ENCODE measurements at places on chromosomes 12 and 14. TPM values are rescaled to one million over a fixed set of nuclear protein-coding genes. Genes with fewer than 3 reads are reported as not detected.

DNA sequence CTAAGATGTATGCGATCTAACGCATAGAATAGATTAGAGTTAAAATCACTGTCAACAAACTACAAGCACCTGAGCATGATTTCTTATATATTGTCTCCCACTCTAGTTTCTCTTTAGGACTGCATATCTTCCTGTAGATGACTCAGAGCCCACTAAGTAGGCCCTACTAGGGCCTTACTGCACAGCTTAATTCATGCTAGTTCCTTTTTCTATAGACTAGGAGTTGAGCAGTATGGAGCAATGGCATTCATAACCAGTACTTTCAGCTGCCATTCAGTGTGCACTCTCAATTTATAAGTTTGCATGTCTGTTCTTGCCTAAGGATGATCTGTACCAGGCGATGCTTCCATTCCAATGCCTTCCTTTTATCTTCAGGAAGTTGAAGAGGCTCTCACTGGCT lies 103.5 kb downstream of the METTL25 start:
- DNase-seq, result no peak

GRCh38 chr14:35331605-35332516 lies 39.7 kb downstream of the PSMA6 start:
- peak; percentile 49 for DNase-seq

- DNase-seq, result peak; percentile 18
These were observed 136.3 kb downstream of the AEBP2 start for GRCh38 chr12:19575337-19576243.

GRCh38 chr12:51082561-51083125 lies 753 bp downstream of the CSRNP2 start:
- DNase-seq, result no peak

DNA sequence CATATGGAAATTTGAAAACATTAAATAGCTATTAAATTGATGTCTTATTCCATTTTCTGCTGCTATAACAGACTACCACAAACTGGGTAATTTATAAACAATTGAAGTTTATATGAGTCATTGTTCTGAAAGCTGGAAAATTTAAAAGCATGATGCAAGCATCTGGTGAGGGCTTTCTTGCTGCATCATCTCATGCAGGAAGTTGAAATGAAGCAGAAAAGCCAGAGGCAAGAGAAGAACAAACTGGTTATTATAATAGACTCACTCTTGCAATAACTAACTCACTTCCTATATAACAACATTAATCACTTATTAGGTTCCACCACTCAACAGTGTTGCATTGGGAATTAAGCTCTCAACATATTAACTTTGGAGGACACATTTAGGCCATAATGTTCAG lies 1277.4 kb downstream of the LRFN5 start:
- DNase-seq, result no peak

DNA sequence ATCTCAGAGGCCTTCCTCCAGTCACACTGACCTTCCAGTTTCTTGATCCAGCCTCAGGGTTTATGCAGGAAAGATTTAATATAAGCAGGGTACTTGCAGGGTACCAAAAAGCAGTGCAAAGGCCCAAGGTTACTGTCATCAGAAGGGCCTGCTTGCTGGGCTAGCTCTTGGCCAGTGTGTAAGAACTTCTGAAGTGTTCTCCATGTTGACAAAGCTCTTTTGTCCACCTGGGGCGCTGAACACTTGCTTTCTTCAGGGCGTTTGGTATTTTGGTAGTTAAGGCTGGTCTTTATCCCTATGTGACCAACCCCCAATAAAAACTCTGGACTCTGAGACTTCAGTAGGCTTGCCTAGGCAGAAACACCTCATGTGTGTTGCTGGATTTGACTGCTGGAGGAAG lies 69.7 kb downstream of the ZC3H14 start:
- no peak for DNase-seq

DNA sequence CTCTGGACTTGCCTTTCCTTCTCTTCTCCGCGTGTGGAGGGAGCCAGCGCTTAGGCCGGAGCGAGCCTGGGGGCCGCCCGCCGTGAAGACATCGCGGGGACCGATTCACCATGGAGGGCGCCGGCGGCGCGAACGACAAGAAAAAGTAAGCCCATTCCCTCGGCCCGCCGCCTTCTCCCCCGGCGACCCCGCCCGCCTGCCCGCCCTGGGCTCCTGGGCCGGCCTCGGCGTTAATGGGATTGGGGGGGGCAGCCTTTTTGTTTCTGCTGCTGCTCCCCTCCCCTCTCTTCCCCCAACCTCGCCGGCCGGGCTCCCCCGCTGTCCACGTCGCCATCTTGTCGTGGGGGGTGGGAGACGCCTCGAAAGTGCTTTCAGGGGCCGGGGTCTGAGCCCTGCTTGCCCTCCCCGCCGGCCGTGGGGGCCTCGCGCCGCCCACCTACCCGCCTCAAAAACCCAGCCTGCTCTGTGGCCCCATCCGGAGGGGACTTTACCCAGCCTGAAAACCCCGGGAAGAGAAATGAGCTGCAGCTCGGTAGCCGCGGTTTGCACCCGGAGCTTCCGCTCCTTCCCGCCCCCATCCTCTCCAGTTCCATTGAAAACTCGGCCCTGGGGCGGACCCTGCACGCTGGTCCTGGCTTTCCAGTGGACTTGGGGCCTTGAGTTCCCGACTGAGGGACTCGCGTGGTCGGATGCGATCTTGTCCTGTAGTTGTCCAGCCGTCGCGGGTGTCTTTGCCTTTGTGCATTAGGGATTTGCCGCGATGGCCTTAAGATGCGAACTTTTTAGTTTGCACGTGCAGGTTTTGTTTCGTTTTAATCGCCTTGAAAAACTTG lies 598 bp downstream of the HIF1A start:
- no peak for DNase-seq

C12orf42 gene
- total RNA-seq, result not detected

BEST3 gene
- 0.54 TPM for total RNA-seq

Data from HCT116 (cell line).